ENCODE measurements at places on chromosomes 13 and 19. TPM values are rescaled to one million over a fixed set of nuclear protein-coding genes. Genes with fewer than 3 reads are reported as not detected.
A peak's percentile ranks its signal among the peaks of the same experiment; 100 is the strongest.

Gene PLIN5
- total RNA-seq = 1.2 TPM

Gene SHISA7
- total RNA-seq = 0.05 TPM

DNA sequence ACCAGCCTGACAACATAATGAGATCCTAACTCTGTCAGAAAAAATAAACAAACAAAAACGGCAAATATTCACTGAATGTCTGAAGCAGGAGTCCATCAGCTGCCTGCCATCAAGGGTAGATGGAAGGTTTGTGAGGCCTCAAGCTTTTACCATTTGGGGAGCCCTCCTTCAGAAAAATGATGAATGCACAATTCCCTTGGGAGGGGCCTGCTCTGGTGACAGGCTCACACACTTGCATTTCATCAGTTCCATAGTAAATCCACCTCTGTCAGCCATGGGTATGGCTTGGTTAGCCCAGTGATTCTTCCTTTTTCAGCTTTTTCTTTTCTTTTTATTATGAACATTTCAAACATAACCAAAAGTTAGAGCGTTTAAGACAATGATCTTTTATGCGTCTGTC is 26.3 kb upstream of the KATNAL1 start:
- no peaks in the 10 kb centered on the region for H3K36me3 ChIP-seq
- H3K4me3 ChIP-seq = no peak overlapping the region
- no peak for DNase-seq
- H3K27me3 ChIP-seq = peaks cover 8% of the 10 kb centered on the region
- peak overlapping the region; percentile 6 for H3K27ac ChIP-seq

DNA sequence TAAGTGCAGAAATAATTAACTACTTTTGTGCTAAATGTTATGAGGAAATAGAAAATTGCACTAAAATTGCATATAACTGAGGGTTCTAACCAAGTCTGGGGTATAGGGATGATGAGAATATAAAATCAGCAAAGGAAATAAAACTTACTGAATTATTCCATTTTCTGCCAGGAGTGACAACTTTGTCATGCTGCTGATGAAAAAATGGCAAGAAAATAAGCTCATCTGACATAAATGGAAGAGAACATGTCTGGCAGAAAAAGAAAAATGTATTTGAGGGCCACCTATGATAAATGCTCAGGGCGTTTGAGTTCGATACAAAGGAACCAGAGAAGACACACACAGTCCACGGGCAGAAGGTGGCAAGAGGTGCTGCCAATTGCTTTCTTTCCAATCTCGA is 78.2 kb downstream of the LHFPL6 start:
- H3K4me1 ChIP-seq = no peaks in the 10 kb centered on the region
- H3K27ac ChIP-seq = no peak overlapping the region
- no peak for DNase-seq
- H3K27me3 ChIP-seq = peaks cover 5% of the 10 kb centered on the region
- peaks cover 4% of the 10 kb centered on the region for H3K36me3 ChIP-seq
- H3K4me3 ChIP-seq = no peak overlapping the region

DNA sequence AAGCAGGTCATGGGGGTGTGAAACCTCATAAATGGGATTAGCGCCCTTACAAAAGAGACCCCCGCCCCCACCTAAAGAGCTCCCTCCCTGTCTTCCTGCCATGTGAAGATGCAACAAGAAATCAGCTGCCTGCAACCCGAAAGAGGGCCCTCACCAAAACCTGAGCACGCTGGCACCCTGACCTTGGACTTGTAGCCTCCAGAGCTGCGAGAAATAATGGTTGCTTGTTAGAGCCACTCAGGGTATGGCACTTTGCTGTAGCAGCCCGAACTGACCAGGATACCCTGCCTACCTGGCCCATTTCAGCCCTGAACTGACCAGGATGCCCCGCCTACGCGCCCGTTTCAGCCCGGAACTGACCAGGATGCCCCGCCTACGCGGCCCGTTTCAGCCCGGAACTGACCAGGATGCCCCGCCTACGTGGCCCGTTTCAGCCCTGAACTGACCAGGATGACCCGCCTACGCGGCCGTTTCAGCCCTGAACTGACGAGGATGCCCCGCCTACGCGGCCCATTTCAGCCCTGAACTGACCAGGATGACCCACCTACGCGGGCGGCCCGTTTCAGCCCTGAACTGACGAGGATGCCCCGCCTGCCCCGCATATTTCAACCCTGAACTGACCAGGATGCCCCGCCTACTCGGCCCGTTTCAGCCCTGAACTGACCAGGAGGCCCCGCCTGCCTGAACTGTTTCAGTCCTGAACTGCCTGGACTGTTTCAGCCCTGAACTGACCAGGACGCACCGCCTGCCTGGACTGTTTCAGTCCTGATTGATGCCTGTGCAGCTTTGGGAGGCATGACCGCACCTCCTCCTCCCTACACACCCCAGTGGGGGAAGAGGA is 120.0 kb downstream of the UQCRFS1 start:
- H3K4me3 ChIP-seq = no peak overlapping the region
- H3K4me1 ChIP-seq = peaks cover 6% of the 10 kb centered on the region
- H3K36me3 ChIP-seq = no peaks in the 10 kb centered on the region
- no peaks in the 10 kb centered on the region for H3K27me3 ChIP-seq
